ENCODE measurements at places on chromosomes 7 and 10. TPM values are rescaled to one million over a fixed set of nuclear protein-coding genes. Genes with fewer than 3 reads are reported as not detected.

DNAJC1 gene
- polyA plus RNA-seq, result 33.2 TPM

TWIST1 gene
- polyA plus RNA-seq, result 28.2 TPM

TMEM225B gene
- 1.3 TPM for polyA plus RNA-seq

IL6 gene
- 25.7 TPM for polyA plus RNA-seq

RPEL1 gene
- polyA plus RNA-seq, result not detected

SUPV3L1 gene
- polyA plus RNA-seq, result 17.1 TPM

MKI67 gene
- polyA plus RNA-seq, result 11.8 TPM

ASZ1 gene
- polyA plus RNA-seq, result not detected

DNA sequence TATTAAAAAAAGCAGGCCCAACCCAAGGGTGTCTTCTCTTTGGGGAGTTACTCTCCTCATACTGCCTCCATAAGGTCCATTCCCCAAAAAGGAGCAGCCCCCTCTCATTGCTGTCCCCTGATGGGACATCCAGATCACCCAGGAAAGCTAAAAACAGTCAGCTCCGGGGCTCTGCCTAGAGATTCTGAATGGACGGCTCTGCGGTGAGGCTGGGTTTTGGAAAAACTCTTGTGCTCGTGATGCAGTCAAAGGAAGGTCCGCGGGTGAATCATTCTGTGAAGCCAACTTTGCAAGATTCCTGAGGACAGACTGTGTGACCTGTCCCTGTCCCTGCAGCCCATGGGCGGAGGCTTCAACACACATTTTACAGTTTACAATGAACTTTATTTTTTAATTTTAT lies 351.5 kb downstream of the TYW1 start:
- no peak for DNase-seq

DNA sequence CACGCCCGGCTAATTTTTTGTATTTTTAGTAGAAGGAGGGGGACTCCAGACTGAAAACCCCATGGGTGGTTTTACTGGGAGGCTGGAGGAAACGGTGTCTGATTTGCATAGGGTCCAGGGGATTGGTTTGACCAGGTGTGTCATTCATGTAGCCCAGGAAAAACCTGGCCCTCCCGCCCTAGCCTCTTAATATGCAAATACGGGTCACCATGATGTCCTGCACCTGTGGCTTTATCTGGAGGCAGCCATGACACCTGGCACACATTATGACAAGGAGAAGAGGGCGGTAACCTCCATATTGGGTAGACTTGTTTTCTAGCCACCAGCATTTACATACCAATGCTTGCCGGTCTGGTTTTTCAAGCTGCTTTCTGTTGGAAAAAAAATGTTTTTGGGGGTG lies 68.0 kb downstream of the TRIL start:
- DNase-seq, result no peak

GRCh38 chr7:73737491-73738219 lies 947 bp downstream of the ABHD11 start:
- no peak for DNase-seq

DNA sequence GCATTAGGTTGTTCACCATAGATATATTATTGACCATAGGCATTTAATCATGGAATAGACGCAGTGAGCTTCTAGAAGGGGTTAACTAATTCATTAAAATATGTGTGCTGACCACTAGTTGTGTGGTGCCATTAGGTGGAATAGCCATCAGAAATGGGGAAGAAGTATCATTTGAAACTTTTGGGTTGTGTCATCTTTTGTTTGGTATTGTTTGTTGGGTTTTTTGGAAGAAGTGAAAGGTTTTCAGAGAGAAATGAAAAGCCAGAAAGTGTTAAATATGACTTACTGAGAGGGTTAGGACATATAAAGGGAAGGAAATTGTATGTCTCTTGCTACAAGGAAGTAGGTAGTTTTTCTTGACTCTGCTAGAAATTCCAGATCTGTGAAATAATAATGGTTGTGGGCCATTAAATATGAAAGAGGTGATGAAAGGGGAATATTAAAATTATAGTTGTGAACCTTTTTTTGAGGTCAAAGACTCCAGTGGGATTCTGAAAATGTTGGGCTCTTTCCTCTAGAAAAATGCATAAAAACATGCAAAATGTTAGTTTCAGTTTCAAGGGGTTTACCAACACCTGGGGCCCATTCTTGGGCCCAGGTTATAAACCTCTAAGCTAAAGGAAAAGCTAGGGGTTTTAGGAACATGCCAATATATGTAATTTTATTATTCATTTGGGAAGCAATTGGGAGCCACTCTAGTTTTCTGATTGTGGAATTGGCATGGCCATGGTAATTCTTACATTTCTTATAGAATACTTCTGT lies 348.5 kb downstream of the BBS9 start:
- no peak for DNase-seq

- no peak for DNase-seq
These were observed 250.3 kb downstream of the TCERG1L start for GRCh38 chr10:131061216-131061615.

DNA sequence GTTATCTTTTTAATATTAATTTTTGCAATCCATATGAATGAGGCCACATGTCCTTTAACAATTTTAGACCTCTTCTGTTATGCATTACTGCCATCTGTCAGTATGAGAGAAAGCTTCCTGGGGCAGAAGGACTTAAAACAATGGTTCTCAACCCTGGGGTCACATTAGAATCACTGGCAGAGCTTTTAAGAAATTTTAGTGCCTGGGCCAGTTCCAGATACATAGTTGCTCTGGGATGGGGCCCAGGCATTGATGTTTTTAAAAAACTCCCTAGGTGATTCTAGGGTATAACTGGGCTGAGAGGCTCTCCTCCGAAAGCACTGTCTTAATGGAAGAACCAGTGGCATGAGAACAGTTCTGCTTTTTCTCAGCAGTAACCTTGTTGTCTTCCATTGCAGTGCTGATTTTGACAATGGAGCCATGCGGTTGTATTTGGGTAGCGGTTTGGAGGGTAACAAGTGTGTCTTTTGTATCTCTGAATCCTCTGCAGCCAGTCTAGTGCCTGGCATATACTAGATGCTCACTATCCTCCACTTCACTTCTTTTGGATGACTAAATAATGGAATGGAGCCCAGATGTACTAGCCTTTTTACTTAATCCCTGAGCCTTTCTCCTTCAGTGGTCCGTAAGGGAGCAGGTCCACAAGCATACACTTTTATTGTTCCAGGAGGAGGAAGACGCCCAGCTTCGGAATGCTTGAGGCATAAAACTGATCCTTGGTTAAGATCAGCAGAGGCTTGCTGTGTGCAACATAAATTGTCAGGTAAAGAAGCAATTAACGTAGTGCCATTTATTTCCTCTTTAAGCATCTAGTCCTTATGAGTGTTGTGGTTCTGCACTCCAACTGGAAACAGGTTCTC lies 227.1 kb downstream of the AUTS2 start:
- no peak for DNase-seq

- peak; percentile 77 for DNase-seq
These were observed 122.7 kb downstream of the MAD1L1 start for GRCh38 chr7:2109936-2110609.

- no peak for DNase-seq
These were observed 25.2 kb downstream of the SORBS1 start for GRCh38 chr10:95536017-95536416.

DNA sequence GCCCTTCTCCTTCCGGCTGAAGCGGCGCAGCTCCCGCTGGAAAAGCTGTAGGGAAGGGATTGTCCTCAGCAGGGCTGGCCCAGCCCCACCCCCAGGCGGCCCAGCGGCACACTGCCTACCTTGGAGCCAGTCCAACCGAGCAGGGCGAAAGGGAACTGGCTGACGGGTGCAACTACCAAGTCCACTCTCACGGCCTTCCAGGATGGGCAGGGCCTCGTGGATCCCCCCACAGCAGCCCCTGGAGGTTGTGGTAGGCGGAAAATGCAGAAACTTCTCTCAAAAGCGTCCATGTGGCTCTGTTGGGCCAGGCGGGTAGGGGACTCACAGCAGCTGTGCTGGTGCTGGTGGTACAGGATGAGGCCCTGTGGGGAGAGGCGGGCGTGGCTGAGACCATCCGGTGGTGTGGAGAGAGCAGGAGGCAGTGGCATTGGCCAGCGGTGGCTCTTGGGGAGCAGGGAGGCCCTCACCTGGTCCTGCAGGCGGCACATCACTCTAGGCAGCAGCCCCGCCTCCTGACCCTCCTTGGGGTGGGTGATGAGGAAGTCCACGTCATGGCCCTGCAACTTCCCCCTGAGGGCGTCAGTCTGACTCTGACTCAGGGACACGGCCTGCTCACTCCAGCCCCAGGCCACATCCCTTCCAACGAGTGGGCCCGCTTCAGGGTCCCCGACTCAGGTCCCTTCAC lies 8.4 kb upstream of the PGAM2 start:
- no peak for DNase-seq

- DNase-seq, result no peak
These were observed 11.9 kb downstream of the ANTXRL start for GRCh38 chr10:46298477-46299285.

GRCh38 chr7:141710301-141710700 lies 2.1 kb downstream of the WEE2 start:
- no peak for DNase-seq

- no peak for DNase-seq
These were observed 5.7 kb upstream of the VIM start for GRCh38 chr10:17222329-17222728.

- DNase-seq, result no peak
These were observed 171.6 kb upstream of the MKI67 start for GRCh38 chr10:128297709-128298378.

DNA sequence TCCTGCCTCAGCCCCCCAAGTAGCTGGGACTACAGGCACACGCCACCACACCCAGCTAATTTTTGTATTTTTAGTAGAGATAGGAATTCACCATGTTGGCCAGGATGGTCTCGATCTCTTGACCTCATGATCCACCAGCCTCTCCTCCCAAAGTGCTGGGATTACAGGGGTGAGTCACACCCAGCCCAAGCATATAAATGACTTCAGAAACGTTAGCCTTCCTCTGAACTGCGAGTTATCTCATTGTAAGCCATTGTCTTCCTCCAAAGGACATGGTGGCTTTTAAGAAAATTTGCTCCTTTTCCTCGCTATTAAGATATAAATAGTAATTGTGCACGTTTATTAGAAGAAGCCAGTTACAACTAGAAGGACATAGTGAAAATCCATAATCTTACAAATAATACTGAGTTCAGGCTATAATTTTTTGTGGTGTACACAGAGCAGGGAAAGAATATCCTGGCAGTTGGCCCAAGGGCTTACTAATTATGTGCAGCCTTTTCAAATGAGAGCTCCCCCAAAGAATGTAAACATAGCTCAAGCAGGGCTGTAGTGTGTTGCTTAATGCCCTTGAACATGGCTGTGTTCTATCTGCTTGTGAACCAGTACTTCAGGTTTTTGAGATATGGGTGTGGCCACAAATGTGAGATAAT lies 495.8 kb downstream of the PARD3 start:
- peak; percentile 73 for DNase-seq

DNA sequence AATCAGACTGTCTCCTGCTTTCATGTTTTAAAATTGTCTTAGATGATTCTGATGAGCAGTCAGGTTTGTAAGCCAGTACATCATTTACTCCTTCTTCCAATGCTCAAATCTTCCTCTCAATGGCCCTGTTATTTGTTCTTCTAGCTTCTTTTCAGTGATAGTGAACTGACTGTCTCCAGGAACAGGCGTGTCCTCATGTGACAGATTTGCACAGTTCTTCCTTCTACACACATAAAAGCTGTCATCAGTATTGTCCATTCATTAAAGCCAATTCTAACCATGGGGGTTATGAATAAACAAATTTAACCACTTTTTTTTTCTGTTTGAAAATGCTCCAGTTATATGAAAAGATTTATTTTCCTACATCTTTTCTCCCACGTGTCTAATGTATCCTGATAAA lies 308.7 kb upstream of the SORCS1 start:
- no peak for DNase-seq

DNA sequence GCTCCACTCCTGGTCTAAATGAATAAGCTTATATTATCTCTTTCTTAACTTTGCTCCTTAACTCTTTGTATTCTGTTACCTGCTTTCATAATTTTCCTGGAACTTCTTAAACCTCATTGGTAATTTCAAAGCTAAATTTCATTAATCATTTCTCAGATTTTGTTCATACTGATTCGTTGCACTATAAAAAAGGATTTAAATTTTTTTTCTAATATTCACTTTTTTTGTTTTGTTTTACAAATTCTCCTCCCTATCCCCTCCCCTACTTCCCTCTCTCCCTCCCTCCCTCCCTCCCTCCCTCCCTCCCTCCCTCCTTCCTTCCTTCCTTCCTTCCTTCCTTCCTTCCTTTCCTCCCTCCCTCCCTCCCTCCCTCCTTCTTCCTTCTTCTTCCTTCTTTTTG lies 14.7 kb downstream of the ST7 start:
- DNase-seq, result no peak

- DNase-seq, result no peak
These were observed 732.1 kb upstream of the C7orf33 start for GRCh38 chr7:147858421-147858820.

GRCh38 chr7:38699471-38699870 lies 68.3 kb upstream of the AMPH start:
- DNase-seq, result peak; percentile 15

GRCh38 chr7:131504157-131504899 lies 52.1 kb downstream of the PODXL start:
- no peak for DNase-seq

DNA sequence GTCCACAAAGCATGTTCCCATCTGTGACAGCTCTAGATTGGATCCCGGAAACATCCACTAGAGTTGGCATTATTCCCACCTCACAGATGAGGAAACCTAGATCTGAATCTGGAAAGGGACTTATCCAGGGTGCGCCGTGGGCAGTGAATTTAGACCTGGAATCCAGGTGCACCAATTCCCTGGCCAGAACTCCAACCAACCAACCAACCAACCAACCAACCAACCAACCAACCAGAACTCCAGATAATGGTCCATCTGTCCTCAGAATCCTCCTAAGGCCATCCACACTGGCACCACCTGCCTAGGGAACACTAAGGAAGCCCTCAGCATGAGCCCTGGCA lies 42.0 kb upstream of the ZMIZ1 start:
- DNase-seq, result no peak

- no peak for DNase-seq
These were observed 88.0 kb downstream of the GLRX3 start for GRCh38 chr10:130224228-130224627.

GRCh38 chr7:12119620-12120303 lies 91.3 kb upstream of the TMEM106B start:
- DNase-seq, result no peak

DNA sequence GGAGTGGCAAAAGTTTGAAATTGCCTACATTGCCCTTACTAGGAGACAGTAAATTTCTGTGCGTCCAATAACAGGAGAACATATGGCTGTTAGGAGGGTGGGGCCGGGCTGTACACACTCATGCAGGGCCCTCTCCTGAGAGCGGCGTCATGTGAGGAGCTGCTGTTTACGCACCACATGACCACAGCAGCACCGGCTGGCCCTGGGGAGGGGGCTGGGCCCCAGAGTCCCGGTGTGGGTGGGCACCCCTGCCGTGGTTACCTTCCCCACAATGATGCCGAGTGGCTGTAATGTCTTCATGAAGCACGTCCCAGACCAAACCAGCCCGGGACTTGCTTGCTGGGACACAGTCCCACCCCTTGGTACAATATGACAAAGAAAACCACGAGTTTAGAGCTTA lies 308.7 kb downstream of the DNAJB6 start:
- DNase-seq, result no peak

DNA sequence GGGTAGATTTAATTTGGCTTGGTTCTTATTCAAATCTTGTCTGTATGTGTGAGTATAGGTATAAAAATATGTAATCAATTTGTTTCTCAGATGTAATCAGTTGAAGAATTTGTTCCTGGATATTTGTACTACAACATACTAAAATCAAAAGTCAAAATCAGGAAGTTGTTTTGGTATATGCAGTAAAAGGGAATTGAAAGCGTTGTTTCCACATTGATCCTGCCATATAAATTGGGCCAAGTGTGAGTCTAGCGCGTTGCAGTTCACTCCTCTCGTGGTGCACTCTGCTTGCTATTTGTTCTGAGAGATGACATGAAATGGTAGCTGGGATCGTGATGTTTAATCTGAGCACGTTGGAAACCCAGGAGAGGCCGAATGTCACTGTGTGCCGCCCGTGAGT lies 55.9 kb downstream of the SHH start:
- no peak for DNase-seq
